ENCODE measurements at places on chromosomes 13 and 19.

GRCh38 chr13:106523576-106523975 is 11.9 kb downstream of the EFNB2 start:
- peak; percentile 91 for DNase-seq

GRCh38 chr13:92807353-92807752 is 419.3 kb upstream of the GPC6 start:
- no peak for DNase-seq

DNA sequence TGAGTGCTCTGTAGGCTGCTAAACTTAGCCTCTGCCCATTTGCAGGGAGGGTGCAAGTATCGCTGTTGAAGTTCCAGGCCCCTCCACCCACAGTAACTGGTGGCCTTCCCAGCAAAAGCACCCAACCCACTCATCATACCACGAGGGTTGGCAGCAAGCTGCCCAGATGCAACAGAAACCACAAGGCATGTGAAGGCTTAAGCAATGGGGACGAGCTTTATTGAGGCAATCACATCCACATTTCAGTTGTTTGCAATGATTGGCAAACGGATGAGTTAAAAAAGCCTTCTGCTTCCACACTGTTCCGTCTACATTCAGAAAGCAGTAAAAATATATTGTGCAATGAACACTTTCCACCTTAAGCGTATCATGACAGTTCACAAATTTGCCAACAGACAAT is 10.3 kb downstream of the GJB6 start:
- DNase-seq, result no peak

- DNase-seq, result no peak
Measured at GRCh38 chr19:2490659-2491058, 14.7 kb downstream of the GADD45B start.

- peak; percentile 2 for DNase-seq
Measured at GRCh38 chr13:51764184-51765141, 39.5 kb downstream of the DHRS12 start.

DNA sequence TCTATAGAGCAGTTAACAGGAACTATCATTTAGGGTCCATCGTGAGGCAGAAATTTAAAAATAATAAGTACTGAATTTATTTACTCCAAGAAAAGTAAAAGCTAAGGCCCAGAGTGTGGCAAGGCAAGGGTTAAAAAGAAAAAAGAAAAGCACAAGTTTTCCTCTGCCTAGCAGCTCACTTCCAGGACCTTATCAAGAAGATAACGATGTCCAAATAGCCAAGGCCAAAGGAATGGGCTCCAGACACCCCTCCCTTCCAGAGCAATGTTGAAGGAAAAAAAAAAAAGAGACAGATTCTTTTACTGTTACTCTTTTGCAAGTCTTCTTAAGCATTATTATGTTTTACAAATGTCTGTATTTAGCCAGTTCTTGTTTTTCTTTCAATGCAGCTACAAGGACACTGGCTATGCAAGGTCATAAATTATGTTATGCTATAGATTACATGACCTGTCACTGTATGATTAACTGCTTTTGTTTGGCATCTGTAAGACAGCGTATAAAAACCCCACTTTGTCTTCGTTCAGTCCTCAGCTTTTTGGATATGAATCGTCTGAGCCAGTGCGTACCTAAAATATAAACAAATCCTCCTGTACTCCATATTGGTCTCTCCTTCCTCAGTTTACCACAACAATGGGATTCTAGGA is 2.9 kb upstream of the ZNF700 start:
- no peak for DNase-seq

- DNase-seq, result no peak
Measured at GRCh38 chr13:41365631-41366030, 54.6 kb downstream of the NAA16 start.

GRCh38 chr13:107192289-107192688 is 624.4 kb upstream of the ARGLU1 start:
- DNase-seq, result no peak

GRCh38 chr19:53091413-53092254 is 11.6 kb downstream of the ZNF160 start:
- DNase-seq, result no peak

DNA sequence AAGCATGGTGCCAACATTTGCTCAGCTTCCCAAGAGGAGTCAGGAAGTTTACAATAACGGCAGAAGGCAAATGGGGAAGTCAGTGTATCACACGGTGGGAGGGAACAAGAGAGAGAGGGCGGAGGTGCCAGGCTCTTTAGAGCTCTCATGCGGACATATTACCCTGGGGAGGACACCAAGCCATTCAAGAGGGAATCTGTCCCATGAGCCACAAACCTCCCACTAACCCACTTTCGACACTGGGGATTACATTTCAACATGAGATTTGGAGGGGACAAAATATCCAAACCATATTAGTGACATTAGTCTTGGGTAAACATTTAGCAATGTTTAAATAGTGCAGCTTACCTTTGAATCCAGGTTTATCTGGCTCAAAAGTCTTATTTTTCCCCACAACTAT is 69.9 kb downstream of the SLAIN1 start:
- no peak for DNase-seq

DNA sequence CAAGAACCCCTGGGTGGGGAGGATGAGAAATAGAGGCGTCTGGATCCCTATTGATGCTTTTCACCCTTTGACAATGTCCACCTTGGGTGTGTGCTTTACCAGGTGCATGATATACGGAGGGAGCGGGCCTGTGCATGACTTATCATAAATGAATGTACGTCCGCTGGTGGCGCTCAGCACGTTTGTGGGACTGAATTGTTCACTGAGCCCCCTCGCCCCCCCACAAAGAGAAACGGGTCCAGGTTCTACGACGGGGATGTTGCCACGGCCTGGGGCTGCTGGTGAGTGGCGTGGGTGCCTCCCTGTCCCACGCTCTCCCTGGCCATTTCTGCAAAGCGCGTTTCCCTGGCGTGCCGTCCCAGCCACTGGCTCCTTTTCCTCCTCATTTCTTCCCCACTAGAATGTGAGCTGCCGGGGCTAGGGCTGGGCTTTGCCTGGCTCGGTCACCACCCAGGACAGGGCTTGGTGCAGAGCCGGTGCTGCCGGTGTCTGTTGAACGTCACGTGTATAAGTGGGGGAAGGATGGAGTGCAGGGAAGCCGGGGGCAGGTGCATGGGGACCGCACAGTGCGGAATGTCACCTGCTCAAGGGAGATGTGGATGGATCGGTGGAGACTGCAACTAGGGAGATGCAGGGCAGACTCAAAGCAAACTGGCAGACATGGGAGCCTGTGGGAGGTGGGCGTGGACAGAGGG is 21.6 kb downstream of the LRRC4B start:
- no peak for DNase-seq

DNA sequence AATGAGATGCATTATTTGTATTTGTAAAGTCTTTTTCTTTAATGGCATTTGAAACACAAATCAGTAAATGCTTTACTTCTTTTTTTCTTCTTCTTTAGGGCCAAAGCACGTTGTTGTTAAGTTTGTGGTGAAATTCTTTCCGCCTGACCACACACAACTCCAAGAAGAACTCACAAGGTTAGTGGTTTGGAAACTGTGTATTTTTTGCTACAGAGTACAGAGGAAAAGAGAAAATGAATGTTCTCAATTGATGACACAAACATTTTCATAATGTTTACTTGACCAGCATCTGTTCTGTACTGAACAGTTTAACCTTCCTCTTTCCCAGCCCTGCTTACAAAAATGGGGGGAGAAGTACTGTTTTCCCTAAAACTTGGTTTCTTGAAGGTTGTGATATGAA is 190.9 kb upstream of the RNF113B start:
- DNase-seq, result no peak

DNA sequence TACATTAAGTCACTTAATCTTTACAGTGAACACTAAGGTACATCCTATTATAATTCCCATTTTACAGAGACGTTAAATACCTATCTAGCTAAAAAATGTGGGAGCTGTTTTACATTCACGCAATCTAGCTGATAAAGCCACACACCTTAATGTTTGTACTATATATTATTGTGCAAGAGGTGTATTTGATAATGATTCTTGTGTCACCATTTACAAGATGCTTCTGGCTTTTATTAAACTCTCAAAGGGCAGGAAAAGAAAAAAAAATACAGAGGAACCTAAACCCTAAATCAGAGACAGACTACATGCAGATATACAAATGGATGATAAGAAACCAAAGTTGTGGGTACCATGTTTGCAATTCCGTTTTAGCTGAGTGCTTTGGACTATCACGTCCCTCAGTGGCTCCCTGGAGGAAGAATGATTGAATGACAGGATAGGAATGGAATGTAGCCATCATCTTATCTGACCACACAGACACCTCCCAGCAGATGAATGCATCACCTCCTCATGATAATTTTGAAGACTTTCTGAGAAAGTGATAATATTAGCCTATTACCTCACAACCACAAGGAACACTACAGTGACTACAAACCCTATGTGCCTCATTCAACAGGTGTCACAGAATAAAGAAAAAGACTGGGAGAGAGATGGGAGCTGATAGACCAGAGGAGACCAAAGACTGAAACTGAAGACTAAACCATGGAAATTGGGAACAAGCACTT is 230.5 kb upstream of the SERP2 start:
- DNase-seq, result no peak

DNA sequence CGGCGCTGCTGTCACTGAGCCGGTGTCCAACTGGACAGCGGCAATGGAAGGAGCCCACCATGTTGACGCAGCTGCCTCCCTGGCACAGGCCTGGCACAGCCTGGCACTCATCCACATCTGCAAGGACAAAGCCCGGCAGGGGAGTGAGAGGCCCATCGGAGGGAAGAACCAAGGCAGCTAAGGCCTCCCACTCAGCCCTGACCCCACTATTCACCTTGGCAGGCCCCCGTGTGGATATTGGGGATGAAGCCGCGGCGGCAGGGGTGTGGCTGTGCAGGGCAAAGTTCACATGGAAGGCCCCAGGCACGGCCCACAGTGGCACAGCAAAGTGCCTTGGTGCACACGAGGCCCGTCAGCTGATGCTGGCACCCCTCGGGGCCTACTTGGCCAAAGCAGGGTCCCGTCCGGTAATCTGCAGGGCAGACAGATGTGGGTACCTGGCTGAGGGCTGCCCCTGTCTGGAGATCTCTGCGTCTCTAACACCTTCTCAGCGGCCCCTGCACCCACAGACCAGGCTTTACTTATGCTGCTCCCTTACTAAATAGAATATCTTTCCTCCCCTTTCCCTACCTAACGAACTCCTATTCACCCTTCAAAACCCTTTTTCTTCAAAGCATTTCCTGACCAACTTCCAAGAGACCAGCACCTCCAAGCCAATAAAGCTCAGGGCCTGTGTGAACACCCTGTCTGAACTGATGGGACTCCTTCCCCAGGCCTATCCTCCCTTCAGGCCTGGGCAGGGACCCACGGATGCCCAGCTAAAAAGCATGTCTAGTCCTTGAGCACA is 7.5 kb downstream of the FBN3 start:
- DNase-seq, result no peak

- DNase-seq, result peak; percentile 97
Measured at GRCh38 chr19:3057275-3057714, 5.0 kb downstream of the TLE5 start.

DNA sequence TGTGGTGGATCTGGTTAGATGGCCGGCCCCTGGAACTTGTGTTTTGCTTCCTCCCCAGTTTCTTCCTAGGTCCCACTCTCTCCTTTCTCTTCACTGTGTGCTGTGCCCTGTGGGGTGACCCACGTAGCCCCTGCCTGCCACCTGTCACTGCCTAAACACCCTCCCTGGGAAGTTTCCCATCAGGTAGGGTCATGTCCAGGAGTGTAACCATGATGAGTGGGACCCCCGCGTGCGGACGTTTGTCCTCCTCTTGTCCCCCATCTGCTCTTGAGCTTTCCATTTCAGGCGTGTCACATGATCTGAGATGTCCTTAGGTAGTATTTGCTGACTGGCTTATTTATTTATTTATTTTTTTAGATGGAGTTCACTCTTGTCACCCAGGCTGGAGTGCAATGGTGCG is 61.3 kb downstream of the ARHGEF7 start:
- no peak for DNase-seq

- DNase-seq, result no peak
Measured at GRCh38 chr19:3982701-3983541, 2.3 kb downstream of the EEF2 start.

- DNase-seq, result no peak
Measured at GRCh38 chr19:51749979-51750378, 1.7 kb downstream of the FPR1 start.

DNA sequence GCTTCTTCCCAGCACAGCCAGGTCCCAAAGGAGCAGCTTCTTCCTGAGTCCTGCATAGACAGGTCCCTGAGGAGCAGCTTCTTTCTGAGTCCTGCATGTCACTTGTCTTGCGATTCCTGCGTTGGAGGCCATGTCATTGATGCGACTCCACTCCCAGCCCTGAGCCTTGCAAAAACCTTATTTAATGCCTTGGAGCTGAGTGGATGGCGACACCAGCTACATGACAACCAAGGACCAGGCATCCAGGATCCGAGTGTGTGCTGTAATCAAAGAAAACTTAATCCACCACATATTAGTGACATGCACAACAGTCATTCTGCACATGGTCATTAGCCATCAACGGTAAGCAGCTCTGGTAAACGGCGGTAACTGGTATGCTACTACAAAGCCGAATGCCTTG is 315.8 kb downstream of the TEX29 start:
- no peak for DNase-seq

GRCh38 chr19:49799798-49800376 is 13.2 kb downstream of the FUZ start:
- DNase-seq, result no peak

DNA sequence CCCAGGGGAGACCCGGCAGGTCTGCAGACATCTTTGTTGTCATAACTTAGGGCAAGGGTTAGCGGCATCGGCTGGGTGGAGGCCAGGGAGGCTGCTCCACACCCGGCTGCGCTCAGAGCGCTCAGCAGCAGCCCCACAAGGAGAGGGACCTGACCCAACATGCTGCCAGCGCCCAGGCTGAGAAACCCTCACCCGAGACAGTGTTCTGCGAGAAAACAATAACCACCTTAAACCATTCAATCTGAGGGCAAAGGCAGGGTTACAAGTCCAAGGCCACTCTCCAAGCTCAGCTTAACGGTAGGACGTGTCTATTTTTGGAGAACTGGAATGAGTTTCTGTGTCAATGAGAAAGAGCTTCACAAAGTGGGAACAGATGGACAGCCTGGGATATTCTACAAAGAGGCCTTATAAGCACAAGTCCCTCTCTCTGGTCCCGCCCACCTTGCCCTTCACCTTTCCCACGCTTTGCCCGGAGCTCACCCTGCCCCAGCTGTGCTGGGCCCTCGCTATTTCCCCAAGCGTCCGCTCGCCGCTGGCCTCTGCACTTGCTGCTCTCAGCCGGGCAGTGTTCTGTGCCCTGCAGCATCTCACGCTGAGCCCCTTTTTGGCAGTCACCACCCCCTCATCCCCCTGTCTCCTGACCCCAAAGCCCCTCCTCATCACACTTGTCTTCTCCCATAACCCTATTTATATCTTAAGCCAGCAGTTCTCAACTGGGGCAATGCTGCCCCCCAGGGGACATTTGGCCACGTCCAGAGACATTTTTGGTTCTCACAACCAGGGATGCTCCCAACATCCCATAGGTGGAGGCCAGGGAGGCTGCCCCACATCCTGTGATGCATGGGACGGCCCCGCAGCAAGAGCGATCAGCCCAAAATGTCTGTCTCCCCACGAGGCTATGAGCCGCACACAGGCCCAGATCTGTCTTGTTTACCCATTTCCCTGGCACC is 17.6 kb downstream of the PPP1R12C start:
- no peak for DNase-seq

- DNase-seq, result no peak
Measured at GRCh38 chr13:59458908-59459579, 704.7 kb downstream of the DIAPH3 start.
